Putamen (tissue), 1 donor: ENCODE measurements at places on chromosomes 6 and 20.
A peak's percentile ranks its signal among the peaks of the same experiment; 100 is the strongest.

DNA sequence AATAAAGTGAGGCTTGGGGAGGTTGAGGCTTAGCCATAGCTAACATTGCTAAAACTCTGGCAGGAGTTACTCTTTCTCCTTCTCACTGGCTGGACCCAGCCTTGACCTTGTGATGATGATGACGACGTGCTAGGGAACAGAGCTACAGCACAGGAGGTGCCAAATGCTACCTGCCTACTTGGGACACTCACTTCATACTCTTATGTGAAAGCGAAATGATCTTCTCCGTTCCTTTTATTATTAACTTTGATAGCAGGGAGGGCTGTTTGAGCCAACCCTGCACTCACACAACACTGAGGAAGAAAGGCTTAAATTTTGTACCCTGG lies 1.2 kb upstream of the ELMO2 start:
- no peak for DNase-seq

GRCh38 chr20:1331101-1331500 lies 2.2 kb upstream of the SDCBP2 start:
- no peak for DNase-seq

DNA sequence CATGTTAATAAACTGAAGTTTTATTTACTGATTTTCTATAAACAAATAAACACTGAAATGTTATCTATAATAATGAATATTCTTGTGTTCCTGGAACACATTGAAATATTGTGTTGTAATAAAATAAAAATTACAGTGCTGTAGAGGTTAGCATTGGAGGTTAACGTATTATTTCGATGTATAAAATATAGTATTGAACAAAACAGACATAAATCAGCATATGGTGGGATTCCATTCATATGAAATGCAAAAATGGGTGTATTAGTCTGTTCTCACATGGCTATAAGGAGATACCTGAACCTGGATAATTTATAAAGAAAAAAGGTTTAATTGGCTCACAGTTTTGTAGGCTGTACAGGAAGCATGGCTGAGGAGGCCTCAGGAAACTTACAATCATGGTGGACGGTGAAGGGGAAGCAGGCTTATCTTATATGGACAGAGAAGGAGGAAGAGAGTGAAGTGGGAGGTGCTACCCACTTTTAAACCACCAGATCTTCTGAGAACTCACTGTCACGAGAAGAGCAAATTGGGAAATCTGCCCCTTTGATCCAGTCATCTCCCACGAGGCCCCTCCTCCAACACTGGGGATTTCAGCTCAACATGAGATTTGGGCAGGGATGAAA lies 24.6 kb upstream of the BMP6 start:
- no peak for DNase-seq

DNA sequence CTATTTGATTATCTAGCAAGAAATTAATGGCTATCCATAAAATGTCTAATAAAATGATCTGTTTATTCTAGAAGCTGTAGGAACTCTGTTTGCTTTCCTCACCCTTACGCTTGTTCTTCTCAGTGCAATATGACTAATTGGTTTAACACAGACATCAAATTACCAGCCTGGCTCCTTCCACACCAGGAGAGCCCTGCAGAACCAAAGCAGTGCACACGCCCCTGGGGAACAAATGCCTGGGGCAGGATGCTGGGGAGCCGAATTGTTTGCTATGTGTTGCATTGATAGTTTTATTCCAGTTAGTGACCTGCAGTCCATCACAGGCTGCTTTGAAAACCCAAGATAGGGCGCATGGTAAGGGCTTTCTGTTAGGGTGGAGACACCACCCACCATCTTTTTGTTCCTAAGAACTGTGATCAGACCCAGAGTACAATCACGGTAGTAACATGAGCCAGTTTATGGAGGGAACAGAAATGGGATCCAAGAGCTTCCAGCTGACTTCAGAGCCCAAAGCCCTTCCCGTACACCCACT lies 126.4 kb upstream of the CD93 start:
- DNase-seq: no peak

DNA sequence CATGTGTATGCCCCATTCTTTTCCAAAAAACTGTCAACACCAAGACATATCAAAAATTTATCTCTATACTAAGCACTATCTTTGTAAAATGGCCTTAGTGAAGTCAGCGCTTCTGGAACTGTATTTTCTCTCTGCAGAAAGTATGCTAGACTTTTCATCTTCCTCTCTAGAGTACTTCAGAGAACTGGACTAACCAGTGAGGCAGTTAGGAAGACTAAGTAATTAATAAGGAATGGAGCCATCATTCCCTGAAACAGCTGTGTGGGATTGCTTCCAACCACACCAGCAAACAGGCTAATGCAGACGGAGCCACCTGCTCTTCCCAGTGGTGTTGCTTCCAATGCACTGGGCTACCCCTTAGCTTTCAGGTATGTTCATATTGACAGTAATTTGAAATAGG lies 169.1 kb upstream of the FUT9 start:
- DNase-seq: no peak

DNA sequence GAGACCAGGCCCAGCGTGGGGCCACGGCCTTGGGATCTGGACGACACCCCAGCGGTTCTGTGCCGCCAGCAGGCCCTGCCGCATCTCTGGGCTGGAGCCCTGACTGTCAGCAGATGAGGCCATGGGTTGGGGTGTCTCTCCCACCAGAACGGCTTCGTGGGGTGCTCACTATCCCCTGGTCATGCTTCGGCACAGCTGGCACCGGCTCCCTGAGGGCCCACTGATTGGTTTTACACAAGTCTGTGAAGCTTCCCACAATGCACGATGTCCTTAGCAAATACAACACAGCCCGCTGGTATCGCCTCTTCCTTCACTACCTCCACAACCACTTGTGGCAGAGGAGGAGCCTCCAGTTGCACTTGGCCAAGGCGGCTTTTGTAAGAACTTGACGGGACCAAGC lies 94.3 kb downstream of the THBS2 start:
- DNase-seq: no peak

DNA sequence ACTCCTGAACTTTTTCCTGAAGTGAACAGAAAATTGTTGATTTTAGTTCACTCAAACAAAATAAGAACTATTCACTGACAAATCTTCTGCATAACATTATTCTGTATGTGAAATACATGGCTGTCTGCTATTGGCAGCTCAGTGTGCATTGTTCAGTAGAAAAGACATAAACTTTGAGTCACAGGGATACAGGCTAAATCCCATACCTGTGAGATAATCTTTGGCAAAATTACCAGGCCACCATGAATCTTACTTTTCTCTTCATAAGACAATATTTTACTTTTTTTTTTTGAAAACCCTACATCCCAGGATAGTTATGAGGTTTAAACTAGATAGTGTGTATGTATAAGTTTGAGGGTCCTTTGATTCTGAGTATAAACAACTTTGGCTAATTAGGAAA lies 224.8 kb downstream of the GRM1 start:
- no peak for DNase-seq

- no peak for DNase-seq
These were observed 1.1 kb downstream of the OCSTAMP start for GRCh38 chr20:46549188-46549972.

DNA sequence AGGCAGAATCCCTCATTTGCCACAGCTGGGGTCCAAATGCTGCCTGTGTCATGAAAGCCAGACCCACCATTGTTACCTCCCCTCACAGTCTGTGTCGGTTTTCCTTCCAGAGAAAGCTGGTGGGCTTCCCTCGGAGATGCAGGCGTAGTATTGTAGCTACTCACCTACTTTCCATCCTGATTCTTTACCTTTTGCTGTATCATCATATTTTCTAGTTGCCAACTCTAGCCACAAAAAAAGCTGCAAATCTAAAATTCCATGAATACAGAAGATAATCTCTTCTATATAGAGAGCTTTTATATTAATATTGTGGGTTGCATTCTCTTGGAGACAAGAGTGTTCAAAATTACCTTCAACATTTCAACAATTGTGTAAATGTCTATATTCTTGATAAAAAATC lies 98.0 kb upstream of the LAMP5 start:
- DNase-seq: no peak

DNA sequence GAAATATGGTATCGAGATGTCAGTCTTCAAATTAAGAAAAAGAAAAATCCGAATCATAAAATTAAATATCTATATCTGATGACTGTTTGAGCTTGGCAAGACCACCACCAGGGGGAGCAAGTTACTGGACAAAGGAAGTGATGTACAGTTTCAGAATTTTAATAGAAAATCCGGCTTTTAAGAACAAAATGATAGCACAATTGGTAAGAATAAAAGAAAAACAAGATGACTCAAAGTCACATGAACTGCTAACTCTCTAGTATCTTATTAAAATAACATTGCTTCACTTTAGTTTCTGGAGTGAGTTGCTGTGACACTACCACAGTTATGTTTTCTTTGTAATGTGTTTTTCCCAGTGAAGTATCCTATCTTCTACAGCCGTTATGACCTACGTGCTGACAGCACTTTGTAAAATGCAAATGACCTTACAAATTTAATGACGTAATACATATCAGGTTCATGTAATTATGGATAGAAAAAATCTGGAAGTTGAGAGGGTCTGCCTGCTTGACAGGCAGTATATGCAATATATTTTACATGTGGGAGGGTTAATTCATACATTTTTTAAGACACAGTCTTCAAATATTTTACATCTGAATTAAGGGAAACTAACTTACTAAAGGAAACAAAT lies 405.3 kb upstream of the HS3ST5 start:
- peak; percentile 28 for DNase-seq

GRCh38 chr20:12358655-12359009 lies 440.9 kb downstream of the BTBD3 start:
- no peak for DNase-seq

DNA sequence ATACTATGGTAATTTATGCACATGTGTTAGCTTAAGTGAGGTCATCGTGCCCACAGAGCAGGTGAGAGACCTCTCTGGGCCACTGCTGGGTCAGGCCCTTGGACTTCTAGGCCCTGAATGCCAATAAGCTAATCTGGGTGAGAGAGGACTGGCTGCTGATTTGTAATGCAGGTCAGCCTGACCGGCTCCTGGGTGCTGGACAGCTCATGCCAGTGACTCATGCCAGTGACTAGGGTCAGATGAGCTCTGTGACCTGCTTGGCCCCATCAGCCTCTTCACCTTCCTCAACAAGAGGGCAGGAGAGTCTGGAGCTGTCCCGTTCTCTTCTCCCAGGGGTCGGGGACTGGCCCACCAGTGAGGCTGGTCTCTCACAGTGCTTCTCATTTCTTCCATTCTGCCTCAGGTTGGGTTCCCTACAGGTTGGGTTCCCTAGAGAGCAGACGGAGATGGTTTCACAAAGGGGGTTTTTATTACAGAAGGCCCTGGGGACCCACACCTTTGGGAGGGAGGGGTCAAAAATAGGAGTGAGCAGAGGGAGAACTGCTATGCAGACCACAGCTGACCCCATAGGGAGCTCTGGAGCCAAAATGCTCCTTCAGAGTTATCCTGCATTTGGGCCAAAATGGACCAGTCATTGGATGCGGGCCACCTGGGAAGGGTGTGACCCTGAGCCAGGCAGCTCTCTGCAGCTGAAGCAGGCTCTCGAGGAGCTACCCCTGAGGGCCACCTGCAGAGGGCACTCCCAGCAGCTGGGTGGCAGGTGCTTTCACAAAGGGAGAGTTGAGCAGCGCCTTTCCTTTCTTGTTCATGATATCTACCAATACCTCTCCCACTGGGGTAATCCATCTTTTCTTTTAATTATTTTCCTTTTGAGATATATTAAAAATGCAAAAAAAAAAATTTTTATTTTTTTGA lies 2.2 kb upstream of the OXT start:
- no peak for DNase-seq

DNA sequence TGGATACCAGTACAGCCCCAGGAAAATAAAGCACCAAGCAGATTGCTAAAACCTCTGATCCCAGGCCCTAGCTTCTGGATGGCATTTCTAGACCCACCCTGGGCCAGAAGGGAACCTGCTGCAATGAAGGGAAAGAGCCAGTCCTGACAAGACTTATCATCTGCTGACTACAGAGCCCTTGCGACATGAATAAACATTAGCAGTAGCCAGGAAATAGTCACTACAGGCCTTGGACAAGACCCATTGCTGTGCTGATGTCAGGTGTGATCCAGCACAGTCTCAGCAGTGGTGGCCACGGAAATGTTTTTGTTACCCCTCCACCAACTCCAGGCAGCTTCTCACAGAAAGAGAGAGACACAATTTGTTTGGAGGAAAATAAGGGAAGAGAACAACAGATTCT lies 399.3 kb downstream of the HAO1 start:
- DNase-seq: no peak

DNA sequence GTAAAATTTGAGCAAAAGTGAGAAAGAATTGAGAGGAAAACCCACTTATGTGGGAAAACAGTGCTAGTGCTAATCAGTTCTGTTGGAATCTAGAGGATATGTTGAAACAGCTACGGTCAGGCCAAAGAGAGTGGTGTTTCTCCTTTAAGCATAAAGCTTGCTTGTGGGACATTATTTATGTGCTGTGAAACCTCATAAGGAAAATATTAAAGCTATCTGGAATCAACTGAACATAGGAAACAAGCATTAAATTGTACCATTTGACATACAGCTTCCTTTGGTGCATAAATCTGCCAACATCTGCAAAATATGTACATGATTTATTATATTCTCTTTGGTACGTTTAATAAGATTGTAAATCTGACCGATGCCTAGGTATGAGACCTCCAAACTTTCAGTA lies 182.5 kb upstream of the PDE10A start:
- DNase-seq: no peak

DNA sequence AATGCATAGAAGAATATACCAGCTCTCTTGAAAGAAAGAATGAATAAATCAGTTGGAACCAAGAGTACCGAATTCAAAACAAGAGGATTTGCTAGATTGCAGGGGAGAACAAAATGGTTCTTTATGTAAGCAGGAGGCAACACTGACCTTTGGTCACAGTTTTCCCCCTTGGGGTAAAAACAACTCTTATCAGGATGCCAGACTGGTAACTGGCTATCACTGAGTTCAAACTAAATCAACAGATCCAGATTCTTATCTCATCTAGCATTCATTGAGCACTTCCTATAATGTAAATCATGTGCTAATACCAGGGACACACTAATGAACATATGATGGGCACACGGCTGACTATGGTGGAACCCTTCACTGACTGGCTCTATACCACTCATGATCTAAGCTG lies 4.8 kb upstream of the IL17F start:
- no peak for DNase-seq

- peak; percentile 10 for DNase-seq
These were observed 158.6 kb upstream of the RIMS1 start for GRCh38 chr6:71727632-71728294.
